NCI-H748 treated with DMSO at 0.1 percent for 48 hours (cell line): ENCODE measurements at places on chromosomes 4 and X.

DNA sequence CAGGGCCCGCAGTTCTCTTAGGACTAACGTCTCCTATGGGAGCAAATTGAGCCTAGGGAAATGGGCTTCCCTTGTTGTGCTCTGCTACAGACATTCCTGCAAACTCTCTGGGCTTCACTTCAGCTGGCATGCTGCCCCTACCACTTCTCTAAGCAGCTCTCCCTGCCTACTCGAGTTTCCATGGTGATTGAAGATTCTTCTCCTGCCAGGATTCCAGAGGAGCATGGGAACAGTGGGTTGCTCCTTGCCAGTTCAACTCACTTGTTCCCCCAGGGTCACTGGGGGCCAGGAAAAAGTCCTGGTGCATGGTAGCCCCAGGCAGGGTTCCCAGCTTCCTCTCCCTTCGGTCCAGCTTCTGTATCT lies 21.1 kb upstream of the WDR17 start:
- DNase-seq, result no peak

GRCh38 chrX:26470941-26471340 lies 255.0 kb downstream of the MAGEB5 start:
- DNase-seq, result no peak

- DNase-seq, result no peak
These were observed 34.3 kb upstream of the XPNPEP2 start for GRCh38 chrX:129704491-129704890.

- DNase-seq, result no peak
These were observed 17.1 kb downstream of the GPR34 start for GRCh38 chrX:41705680-41706374.

DNA sequence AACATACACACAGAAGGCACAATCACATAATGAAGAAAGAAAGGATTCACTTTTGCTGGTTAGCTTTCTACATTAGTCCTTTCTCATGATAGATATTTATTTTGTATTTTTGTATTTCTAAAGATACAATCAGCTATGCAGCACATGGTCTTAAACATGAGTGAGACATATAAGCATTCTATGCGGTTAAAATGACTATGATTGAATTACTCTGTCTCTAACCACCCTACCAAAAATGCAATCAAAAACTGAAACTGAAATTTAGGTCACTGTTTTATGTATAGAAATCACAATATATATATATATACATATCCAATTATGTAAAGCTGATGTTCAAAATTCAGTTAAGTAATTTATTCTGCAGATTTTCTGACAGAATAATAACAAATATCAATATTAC lies 21.9 kb downstream of the CXXC4 start:
- DNase-seq, result no peak
